ENCODE measurements at places on chromosomes 11 and 22.

DNA sequence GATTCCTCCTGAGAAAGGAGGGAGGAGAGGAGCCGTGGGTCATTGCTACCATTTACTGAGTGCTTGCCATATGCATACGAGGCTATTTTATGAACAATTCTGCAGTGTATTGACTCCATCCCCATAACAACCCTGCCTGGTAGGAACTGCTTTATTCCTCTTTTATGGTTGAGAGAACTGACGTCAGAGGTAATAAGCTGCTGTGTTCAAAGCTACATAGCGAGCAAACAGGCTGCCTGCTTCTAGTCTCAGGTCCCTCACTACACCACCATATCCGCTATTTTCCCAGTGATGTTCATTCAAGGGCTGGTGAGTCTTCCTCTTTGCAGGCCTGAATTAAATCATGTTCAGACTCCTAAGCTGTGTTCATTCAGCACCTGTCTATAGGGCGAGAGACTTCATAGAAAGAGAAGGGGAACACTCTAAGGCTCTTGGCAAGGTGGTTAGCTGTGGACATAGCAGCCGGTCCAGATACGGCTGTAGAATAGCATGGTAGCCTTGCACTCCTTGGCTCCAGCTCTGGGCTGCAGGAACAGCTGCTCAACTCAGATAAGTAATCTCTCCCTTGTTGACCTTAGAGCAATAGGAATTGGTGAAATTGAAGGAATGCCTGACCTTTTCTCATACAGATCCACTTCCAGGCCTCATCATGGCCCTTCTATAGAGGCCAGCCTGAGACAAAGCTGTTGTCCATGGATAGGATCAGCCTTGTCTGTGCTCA lies 82.6 kb downstream of the MICAL2 start:
- DNase-seq: no peak

- no peak for DNase-seq
Observed at GRCh38 chr11:61963016-61963281, 4.5 kb downstream of the FTH1 start.

DNA sequence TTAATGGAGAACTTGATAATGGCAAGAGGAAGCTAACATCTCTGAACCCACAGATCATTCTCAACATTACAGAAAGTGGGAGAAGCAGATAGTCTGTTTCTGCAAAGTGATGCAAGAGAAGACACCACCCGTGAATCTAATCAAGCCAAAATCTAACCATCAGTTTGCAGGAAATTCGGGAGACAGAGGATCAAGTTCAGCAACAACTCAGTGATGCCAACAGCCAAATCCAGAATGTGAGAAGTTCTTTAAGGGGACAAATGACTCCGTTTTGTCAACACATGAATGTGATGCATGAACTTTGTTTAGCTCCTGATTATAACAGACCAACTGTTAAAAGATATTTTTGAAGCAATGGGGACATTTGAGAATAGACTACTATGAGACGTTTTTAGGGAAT lies 95.2 kb upstream of the LDLRAD3 start:
- DNase-seq: no peak

- DNase-seq: no peak
Observed at GRCh38 chr11:17939542-17939941, 73.3 kb downstream of the SERGEF start.

- DNase-seq: no peak
Observed at GRCh38 chr11:61133956-61134662, 27.1 kb downstream of the VPS37C start.

DNA sequence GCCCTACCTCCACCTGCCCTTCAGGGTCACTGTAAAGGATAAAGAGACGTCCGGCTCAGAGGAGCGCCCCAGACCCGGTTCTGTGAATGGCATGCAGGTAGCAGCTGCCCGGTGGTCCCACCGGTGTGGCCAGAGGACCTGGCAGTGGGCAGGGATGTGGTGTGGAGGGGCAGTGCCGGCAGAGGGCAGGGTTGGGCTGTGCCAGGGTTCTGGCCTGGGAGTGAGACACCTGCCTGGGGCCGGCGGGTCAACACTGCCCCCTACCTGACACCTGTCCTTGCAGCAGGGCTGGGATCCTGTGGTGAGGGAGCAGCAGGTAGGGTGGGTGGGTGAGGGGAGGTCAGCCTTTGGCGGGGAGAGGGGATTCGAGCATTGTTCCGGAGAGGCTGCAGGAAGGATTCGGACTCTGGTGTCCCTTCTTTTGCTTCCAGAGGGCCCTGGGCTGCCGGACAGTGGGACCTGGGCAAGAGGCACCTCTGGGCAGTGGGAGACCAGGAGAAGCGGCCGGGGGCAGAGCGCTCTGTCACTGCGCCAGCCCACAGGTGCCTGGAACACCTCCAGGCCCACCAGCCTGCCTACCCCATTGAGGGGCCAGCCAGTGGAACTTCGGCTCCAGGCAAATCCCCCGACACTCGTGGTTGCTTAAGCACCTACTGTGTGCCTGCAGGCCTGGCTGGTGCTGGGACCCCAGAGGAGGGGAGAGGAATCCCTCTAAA lies 1.6 kb upstream of the PHLDA2 start:
- peak; percentile 71 for DNase-seq

GRCh38 chr11:34613552-34614056 lies 7.3 kb upstream of the EHF start:
- no peak for DNase-seq

- DNase-seq: no peak
Observed at GRCh38 chr22:17102297-17102667, 17.5 kb downstream of the IL17RA start.

DNA sequence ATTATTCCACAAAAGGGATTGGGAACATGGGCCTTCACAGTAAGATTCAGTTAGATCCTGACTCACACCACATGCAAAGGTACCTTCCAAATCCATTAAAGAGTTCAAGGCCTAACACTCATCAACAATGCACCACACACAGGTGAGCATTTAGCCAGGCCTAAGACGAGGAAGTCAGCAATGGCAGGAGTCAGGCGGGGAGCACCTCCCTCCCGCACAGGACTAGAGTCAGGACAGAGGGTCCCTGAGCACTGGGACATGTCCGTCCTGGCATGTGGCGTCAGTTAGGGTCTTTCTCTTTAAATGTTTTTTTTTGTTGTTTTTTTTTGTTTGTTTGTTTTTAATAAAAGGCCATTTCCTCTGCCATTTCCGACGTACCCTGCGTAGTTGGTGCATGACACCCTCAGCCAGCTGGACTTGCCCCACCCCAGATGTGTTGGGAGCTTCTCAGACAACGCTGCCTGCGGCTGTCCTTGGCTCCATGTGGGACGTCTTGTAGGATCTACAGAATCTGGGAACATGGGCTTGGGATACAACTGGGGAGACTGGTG lies 1458.6 kb downstream of the BRD1 start:
- no peak for DNase-seq

- no peak for DNase-seq
Observed at GRCh38 chr11:111026241-111026640, 219.3 kb upstream of the POU2AF2 start.

DNA sequence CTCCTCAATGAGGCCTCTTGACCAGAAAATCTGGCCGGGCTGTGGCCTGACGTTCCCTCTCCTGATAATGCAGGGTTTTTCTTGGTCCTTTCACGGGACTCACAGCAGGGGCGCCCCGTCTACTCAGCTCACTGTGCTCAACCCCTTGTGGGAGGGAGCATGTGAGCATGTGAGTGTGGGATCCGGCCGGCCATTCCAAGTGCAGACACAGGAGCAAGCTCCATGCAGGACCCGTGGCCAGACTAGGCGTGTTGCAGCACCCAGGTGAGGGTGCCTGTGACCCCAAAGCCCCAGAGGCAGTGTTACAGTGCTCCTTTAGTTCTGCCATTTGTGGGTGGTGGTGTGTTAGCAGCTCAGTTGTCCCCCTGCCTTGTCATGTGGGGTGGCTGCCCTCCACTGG lies 18.0 kb downstream of the DHCR7 start:
- DNase-seq: no peak

DNA sequence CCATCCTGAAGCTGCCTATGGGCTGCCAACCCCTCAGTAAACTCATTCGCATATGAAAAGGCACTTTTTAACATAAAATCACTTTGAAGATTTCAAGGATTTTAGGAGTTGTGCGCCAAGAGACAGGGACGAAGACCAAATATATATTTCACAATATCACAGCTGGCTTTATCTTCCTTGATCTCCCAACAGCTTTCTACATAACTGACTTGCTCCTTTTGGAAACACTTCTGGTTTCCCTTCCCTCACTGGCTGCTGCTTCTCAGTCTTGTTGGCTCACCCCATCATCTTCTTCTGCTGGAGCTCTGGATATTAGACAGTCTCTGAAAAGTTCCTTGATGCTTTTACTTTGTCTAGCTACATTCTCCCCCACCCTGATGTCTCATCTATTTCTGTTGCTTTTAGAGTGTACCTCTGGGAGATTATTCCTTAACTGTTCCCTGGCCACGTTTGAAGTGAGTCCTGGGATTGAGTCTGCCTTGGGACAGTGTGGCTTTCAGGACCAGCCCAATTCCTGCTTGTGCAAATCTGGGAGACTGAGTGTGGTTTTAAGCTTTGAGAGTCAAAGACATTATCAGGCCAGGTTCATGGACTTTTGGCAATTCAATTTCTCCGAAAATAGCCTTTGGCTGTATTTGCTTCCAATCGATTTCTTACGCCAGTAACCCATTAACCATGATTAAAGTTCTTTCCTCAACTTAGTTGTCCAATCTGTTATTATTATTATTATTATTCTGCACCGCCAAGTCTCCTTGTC lies 30.9 kb upstream of the NNMT start:
- DNase-seq: no peak

GRCh38 chr11:613369-613968 lies 2.3 kb downstream of the IRF7 start:
- DNase-seq: no peak

- no peak for DNase-seq
Observed at GRCh38 chr11:118921929-118922744, 3.6 kb downstream of the BCL9L start.

DNA sequence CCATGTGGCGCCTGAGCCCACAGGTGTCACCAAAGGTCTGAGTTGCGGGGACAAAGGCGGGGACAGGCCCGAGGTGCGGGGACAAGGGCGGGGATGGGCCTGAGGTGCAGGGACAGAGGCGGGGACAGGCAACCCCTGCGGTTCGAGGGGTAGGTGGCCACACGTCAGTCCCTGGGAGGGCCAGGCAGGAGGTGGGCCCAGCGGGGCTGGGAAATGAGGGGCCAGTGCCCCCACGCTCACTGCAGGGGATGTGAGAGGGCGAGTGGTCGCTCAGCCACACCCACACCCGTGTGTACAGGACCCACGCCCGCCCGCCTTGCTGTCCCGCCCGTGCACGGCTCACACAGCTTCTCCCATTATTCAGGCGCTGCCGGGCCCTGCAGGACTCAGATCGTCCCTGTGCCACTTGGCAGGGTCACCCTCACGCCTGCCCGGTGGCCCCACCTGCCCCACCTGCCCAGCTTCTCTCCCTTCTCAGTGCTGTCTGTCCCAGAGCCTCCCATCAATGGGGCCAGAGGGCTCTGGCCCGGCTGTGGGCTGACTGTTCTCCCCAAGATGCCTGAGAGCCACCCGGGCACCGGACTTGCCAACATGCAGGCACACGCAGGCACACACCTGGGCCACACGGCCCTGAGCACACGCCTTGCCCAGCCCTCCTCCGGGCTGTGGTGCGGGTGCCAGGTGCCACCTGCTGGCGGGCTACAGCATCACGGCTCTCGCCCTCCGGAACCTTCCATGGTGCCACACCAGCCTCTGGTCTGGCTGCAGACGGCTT lies 14.2 kb upstream of the MUC6 start:
- peak; percentile 84 for DNase-seq

GRCh38 chr11:69914286-69915150 lies 95.3 kb upstream of the FGF3 start:
- no peak for DNase-seq

DNA sequence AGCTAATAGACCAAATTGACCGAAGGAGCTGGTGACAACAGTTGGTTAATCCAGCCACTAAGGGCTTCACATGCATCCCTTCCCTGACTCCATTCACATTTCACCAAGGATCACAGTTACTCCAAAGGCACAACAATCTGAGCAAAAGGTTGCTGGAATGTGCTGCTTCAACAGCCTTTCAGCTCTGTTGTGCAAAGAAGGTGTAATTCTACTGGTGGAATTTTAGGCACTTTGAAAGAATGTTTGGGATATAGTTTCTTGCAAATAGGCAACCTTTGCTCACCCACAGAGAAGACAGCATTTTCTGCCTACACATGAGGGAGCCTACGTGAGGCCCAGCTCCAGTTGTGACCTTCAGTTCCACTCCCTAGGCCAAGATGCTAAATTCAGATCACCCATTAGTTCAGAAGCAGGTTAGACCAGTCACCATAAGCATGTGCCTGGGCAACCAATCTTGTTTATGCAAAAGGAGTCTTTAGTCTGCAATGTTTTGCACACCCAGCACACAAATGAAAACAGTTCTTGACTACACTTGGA lies 21.6 kb upstream of the FCHSD2 start:
- DNase-seq: no peak

DNA sequence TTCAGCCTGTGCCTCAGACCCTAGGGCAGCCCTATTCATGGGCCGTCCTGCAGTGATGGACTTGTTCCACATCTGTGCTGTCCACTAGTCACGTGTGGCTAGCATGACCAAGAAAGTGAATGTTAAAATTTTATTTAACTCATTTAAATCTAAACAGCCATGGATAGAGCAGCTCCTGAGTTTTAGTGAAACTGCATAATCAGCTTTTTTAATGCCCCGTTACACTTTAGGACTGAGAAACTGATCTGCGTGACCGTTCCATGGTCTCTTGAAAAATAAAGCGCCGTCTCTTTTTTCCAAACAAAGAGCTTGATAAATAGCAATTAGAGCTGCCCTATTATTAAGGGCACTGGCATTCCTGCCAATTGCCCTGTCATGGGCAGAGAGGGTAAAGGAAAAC lies 76.5 kb upstream of the SNX19 start:
- no peak for DNase-seq

GRCh38 chr11:8329336-8329735 lies 65.7 kb upstream of the LMO1 start:
- no peak for DNase-seq

DNA sequence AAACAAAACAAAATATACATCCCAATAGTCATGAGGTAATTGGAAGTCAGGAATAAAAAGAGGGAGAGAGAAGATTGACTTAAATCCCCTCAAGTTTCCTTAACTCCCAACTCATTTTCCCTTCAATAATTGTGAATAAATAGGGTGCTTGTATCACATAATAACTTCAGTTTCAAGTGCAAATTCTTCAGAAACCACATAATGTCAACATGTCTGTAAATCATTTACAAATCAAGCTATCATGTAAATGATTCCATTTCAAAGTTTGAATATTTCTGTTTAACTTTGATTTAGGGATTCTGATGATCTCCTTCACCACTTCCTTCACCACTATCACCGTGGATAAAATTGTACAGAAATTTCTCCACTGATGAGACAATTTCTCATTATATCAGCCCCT lies 23.2 kb downstream of the CASP5 start:
- DNase-seq: no peak

DNA sequence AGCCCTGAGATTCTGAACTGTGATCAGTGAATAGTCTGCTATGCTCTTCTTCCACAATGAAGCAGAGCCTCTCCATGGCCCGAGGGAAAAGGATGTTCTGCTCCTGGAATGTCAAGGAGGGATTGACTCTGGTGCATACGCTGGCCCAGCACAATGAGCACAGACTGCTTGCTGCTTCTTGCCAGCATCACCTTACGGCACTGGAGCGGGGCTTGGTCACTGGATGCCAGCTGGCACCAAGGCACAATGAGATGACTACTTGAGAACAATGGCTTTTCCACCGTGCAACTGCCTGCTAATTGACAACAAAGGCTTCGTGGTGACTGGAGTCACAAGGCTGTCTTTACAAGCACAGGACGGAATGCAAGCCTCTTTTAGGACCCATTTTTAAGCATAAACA lies 139.2 kb downstream of the DSCAML1 start:
- no peak for DNase-seq

All from H54 (cell line).